Retinal pigment epithelial cell (primary cell): ENCODE measurements at places on chromosomes 5 and 9.

DNA sequence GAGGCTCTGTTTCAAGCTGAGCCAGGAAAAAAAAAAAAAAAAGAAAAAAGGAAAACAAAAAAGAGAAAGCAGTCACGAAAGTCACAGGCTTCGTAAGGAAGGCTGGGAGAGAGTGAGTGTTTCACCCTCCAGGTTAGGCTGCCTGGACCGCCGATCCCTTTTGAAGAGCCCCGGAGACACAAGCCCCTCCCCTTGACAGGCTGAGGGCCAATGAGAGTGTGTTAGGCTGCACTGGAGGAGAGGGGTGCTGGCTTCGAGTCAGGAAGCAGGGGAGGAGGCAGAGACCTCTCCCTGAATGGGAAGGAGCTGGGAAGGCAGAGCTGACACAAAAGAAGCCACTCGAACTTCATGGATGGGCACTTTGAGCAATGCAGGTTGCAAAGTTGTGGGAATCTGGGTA lies at the start of gene NMUR2:
Gene NMUR2, minus strand, starts transcription at position 135 of the 400 bp plus-strand sequence. CDS start 166 bp downstream, outside the sequence.
- no peak for DNase-seq

GRCh38 chr5:87899208-87899661 lies 369.4 kb downstream of the TMEM161B start:
- no peak for DNase-seq

- no peak for DNase-seq
Observed at GRCh38 chr5:24397601-24398000, 247.2 kb downstream of the CDH10 start.

GRCh38 chr5:155826611-155827507 lies 500.1 kb upstream of the SGCD start:
- DNase-seq: no peak

GRCh38 chr9:130756455-130757152 lies 63.0 kb downstream of the EXOSC2 start:
- DNase-seq: no peak

- DNase-seq: no peak
Observed at GRCh38 chr5:77171141-77171910, 39.2 kb upstream of the PDE8B start.

DNA sequence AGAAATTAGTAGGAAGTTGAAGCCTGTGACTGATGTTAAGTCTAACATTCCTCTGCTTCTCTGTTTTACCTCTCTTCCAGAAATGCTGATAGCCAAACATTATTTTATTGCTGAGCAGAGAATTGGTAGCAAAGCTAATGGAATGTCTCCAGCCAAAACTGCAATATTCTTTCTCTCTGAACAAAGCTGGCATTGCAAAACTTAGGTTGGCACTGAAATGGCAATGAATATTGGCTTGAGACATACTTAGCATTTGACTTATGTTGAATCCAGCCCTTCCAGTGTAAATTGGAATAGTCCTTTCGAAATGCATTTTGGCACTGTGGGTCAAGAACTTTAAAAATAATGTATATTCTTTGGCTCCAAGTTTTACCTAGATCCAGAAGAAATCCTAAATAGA lies 21.1 kb downstream of the FAF2 start:
- no peak for DNase-seq

GRCh38 chr5:134090522-134090921 lies 24.0 kb upstream of the TCF7 start:
- DNase-seq: no peak

DNA sequence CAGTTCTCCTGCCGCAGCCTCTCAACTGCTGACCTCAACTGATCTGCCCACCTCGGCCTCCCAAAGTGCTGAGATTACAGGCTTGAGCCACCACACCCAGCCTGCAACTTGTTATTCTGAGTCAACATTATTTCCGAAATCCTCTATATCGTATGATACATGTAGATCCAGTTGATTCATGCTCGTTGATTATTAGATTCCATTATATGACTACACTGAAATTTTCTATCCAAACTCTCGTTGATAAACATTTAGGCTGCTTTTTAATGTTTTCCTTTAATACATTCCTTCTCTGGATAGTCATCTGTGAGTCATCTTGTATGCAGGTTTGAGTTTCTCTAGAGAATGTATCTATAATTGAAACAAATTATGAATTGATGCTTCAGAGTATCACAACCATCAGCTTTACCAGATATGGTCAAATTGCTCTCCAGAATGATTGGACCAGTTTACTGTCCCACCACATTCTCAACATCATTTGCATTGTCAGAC lies 4.1 kb downstream of the CDK7 start:
- peak; percentile 36 for DNase-seq

DNA sequence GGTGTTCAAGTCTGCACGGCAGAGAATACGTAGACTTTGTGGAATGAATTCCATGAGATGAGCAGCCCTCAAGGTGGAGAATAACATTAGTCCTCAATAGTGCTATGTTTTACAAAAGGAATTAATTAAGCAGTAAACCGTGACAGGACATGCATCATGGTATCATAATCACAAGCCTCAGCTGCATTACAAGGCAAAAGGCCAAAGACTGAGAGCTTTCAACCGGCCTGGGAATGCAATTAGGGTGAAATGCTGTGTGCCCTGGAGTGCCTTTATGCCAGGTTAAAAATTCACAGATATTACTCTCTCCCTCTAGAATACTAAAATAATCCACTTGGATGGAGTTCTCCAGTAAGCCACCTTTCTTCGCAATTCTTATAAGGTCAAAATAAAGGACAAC lies 270.6 kb downstream of the MLLT3 start:
- no peak for DNase-seq

DNA sequence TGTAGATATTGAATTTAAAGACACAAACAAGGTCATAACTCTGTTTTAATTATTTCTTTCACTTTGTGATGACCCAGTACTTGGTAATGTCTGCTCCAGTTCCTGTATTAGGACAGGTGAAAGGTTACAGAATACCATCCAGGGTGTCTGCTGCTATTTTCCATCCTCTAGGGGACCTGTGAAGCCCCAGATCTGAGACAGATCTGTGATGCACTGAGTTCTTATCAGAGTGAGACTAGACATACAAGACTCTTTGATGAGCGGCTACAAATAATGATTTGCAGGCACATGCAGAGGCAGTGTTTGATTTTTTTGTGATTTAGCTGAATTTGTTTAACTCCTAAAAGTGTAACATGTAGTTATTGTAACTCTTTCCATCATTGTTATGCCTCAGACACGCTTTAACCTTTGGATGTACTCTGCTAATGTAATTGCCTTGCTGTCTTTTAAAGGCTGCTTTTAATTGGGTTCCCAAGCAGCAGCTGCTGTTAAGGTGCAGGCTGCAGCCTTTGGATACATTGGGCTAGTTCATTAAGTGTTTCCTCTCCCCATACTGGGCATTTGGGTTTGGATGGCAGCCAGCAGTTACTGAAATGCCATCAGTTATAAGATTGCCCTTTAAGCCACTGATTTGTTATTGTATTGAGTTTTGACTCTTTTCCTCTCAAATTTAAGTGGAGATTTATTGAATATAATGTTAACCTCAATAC lies 63.3 kb downstream of the RASGRF2 start:
- DNase-seq: no peak

DNA sequence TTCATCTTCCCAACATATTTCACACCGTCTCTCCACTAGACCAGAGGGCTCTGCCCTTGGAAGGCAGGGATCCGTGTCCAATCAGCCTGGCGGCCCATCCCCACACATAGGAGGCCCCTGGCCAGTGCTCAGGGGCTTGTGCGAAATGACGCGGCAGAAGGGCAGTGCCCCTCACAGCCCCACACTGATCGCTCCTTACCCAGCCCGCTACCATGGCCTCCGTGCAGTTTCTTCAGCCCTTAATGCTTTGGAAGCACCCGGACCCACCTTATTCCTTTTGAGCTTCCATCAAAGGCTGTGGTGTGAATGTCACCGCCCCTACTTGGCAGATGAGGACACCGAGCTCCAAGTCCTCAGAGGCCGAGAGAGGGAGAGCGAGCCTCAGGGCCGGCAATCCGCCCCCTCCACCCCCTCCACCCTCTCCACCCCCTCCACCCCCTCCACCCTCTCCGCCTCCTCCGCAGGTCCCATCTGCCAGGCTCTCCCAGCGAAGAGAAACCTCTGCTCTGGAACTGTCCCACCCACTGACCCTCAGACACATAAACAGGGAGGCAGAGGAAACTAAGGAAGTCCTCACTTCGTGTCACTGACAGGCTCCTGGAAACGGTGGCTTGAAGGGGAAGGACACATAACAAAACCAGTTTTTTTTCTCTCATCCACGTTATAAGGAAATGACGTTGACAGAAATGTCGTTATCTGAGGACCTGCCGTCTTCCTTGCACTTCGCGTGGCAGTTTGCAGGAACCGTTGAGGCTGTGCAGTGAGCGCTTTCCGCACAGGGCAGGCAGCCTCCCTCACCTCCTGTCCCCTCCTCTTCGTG lies 13.9 kb downstream of the QSOX2 start:
- no peak for DNase-seq

DNA sequence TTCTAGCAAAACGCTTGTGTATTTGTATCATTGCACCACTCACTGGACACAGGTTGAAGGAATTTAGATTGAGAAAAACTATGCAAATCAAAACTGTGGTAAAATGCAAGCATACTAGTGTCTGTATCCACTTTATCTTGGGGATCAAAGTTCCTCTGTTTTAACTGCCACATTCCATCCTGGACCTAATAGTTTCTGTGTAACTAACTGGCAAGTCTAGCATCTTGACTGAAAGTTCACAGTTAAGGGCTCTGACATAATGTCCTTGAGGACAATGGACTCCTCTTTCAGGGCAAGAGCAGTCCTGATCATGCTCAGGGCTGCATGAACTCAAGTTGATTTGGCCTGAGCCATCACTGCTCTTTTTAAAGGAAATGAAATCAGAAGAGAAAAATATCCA lies 30.7 kb downstream of the NFIB start:
- DNase-seq: no peak

DNA sequence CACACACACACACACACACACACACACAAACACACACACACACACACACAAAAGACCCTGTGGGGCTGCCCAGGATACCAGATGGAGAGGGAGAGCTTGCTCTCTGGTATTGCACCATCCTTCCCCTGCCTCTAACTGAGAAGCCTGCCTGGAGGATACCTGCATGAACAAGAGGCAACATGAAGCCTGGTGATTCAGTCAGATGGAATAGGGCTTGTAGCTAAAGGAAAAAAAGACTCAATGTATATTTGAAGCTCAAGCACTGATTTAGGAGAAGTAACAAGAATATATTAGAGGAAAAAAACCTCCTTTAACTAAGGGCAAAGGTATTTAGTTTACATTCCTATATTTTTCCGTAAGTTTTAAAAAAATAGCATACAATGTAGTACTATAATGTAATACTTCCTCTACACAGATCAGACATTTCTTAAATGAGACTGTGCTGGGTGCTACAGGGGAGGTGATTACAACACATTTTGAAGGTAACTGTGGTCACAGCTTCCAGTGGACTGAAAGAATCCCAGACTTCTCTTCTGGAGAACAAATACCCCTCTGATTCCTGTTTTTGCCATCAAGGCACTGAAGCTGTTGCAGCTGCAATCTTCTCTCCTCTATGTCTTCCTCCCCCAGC lies 169.3 kb downstream of the DCP2 start:
- DNase-seq: no peak

- DNase-seq: no peak
Observed at GRCh38 chr5:73093943-73094342, 26.4 kb upstream of the TMEM171 start.

GRCh38 chr9:37653385-37653784 lies 2.6 kb downstream of the FRMPD1 start:
- no peak for DNase-seq

DNA sequence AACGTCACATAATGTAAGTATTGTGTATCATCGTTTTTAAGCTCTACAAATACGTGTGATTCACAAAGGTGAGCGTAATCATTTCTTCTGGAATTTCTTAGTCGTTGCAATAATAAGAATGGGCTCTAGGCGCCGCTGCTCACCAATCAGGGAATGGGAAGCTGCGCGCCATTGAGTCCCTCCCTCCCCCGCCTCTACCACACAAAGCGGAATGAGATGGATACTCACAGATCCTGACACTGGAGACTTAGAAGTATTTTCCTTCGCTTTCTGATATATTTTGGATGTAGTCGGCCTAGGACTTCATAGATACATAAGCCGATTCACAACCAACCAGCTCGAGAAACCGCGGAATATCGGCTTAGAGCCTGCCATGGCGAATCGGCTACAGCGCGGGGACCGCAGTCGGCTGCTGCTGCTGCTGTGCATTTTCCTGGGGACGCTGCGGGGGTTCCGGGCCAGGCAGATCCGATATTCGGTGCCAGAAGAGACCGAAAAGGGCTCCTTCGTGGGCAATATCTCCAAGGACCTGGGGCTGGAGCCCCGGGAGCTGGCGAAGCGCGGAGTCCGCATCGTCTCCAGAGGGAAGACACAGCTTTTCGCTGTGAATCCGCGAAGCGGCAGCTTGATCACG lies at the start of gene PCDHGA11:
Gene PCDHGA11, plus strand, starts transcription at position 197 of the 634 bp plus-strand sequence. Its CDS starts 177 bp downstream, at position 374.
- no peak for DNase-seq

GRCh38 chr9:27548055-27548741 lies 18.6 kb upstream of the MOB3B start:
- no peak for DNase-seq

- DNase-seq: no peak
Observed at GRCh38 chr5:150186137-150186536, 3.7 kb upstream of the SLC6A7 start.

DNA sequence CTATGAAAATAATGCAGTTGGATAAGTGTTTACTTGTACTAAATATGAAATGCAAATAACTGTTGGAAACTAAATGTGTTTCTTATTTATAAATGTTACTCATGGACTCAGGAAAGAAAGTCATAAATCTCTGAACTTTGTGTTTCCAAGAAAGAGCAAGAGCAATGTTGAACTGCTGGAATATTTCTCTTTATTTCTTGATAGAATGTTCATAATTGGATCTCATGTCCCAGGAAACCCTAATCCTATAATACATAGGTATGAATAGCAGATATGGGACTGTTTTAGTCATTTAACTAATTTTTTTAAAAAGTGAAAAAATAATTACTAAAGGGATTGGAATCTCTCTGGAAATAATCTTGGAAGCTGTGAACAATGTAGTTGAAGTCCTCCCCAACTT lies 245.0 kb upstream of the ACTBL2 start:
- no peak for DNase-seq

- DNase-seq: no peak
Observed at GRCh38 chr9:91536211-91536691, 112.6 kb upstream of the NFIL3 start.

DNA sequence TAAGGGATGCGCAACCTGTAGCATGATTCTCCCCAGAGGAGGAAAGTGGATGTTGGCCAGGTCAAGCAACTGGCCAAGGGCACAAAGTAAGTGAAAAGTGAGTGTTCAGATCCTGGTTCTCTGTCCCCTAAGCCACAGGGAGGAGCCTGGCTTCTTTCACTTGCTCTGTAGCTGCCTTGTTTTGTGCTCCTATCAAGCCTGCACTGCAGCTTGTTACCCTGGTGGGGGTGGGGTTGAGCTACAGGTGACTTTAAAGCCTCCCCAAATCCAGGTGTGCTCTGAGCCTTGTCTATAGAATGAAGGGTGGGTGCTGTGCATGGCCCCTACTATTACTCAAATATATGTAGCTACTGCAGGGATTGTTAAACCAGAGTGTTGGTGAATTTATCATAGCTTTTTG lies 32.9 kb downstream of the RALGPS1 start:
- no peak for DNase-seq

DNA sequence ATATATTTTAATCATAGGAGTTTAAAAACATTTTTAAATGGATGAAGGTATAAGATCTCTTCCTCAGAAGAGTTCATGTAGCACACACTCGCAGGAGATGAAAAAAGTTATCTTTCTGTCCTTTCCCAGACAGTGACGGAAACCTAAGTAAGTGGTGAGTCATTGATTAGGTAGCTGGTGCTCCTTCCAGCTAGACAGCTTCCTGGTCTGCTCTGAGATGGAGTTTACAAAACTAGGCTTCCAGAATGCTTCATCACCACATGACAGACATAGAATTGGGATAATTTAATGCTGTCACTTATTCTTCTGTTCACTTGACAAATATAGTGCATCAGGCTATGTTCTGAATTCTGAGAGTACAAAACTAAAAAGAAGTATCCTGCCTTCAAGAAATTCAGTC lies 2393.0 kb upstream of the C9orf72 start:
- DNase-seq: peak; percentile 5
